ENCODE measurements at places on chromosomes 11 and 22.

- DNase-seq, result no peak
These were observed 5.7 kb downstream of the TMEM25 start for GRCh38 chr11:118536726-118537125.

GRCh38 chr22:38427465-38427864 lies 27.5 kb downstream of the KCNJ4 start:
- DNase-seq, result no peak

GRCh38 chr22:38900677-38901076 lies 28.7 kb upstream of the CBX6 start:
- no peak for DNase-seq

DNA sequence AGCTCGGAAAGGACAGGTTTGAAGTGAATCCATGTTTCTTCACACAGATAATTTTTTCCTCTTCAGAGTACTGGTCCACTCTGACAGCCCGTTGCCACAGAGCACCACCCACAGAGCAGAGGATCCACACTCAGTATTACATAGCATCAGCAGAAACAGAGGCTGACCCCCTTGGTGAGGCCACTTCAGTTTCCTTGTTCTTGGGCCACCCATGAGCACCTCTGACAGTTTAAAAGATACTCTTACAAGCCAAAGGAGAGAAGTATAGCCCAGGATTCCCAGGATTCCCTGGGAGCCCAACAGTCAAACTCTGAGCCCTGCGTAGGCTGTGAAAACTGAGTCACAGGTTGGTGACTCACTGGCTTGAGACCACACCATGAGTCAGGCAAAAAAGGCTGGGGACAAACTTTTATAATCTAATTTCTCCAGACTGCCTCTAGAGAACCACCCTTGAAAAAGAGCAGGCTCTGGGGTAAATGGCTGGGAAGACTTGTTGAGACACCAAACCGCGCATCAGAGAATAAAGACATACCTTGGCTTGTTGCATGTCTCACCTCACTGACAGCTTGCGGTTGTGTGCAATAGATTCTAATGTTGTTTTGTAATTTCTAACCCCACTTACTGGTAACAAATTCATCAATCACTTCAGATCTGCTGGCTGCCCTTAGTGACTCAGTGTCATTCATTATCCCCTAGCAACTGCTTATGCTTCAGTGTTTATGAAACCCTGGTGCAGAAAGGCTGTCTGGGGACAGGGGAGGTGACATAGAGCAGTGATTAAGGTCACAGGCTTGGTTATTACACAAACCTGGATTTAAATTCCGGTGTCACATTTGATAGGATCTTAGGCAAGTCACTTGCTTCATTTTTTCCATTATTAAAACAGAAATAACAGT lies 56.9 kb upstream of the PRSS23 start:
- DNase-seq, result no peak

- DNase-seq, result no peak
These were observed 98.5 kb upstream of the ANO1 start for GRCh38 chr11:69979632-69980031.

DNA sequence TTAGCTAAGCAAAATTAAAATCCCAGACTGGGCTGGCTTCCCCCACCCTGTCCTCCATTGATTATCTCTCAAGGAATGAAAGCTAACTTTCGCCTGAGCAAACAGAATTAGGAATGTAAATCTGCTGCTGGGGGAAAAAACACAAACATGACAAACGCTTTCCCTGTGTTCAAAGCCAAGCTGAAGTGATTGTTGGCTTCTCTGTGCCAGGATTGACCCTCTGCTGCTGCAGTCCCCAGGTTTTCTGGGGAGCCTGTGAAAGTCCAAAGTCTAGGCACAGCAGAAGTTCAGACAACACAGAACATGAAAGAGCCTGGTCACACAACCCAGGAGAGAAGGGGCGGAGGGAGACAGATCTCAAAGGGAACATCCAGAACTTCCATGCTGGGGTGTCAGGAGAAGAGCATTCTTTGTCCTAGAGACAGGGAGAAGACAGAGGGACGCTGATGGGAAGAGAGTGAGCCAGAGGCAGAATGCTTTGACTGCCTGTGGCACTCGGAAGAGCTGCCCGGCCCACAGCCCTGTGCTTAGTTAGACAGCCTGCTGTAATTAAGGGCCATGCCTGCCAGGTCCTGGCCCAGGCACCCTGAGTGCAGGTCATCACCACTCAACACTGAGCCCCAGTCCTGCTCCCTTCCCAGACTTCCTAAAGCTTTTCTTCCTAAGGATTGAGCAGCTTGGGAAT lies 6.9 kb downstream of the PATZ1 start:
- DNase-seq, result no peak

- DNase-seq, result no peak
These were observed 5.5 kb downstream of the FGF19 start for GRCh38 chr11:69698362-69698761.

DNA sequence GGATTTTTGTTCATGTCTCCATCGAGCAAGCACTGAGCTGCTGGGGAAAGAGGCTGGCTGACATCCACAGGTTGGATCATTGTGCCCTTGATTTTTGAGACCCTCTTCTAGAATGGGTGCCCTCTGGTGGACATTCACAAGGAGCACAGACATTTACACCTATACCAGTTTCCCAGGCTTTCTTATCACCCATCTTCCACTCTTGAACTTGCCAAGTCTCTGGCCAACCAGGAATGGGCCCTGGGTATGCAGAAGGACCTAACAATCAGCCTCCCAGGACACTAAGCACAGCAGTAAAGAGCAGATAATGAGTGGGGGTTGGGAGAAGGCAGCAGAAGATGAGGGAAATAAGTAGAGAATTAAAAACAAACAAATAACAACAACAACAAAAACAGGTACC lies 5.7 kb upstream of the INTS4 start:
- peak; percentile 79 for DNase-seq

DNA sequence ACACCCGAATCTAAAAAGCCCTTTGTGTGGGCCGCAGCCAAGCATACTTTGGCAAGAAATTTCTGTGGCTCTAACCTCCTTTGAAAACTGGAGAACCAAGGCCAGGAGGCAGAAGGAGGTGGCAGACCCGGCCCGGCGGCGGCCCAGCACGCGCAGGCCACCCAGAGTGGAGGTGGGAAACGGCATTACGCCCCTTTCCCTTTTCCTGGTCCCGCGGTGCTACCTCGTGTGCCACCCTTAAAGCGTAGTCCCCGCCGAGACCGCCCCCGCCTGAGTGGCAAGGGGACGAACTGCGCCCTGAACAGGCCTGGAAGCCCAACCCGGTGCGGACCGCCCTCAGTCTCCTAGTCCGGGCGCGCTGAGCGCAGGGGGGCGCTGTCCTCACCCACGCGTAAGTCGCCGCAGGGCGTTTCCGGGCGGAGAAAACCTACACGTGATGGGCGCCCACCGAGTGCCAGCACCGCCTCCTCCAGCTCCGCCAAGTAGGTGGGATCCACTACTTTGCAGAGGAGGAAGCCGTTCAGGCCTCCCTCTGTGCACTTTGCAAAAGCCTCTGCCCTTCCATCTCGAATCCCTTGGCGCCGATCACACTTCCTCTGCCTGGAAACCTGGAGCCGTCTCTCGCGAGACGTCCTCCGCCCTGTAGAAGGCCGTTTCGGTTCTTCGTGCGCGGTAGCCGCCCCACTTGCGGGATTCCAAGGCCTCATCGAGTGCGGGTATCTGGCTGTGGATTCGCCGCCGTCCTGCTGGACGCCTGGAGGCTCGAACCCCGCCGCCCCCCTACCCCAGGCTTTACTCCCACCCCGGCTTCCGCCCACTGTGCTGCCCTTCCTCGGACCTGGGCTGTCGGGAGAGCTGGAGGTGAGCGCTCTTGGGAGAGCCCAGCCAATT lies at the start of gene ACCS:
ACCS (plus strand) TSS at position 430 of the 891 bp plus-strand sequence. CDS start 1,358 bp downstream, outside the sequence.
- DNase-seq, result peak; percentile 87

- peak; percentile 61 for DNase-seq
These were observed 76.0 kb downstream of the CWC15 start for GRCh38 chr11:94897330-94897768.

DNA sequence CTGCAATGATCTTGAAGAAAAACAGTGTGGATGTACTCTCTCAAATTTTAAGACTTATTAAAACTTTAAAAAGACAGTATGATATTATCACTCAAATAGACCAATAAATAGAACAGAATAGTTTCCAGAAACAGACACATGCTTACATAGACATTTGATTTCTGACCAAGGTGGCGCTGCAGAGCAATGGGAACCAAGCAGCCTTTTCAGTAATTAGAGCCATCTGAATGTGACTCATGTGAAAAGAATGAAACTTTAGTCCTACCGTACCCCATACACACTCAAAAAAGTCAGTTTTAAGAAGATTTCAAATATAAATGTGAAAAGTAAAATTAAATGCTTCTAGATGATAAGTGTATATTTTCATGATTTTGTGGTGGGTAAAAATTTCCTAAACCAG lies 74.2 kb upstream of the MS4A8 start:
- no peak for DNase-seq

DNA sequence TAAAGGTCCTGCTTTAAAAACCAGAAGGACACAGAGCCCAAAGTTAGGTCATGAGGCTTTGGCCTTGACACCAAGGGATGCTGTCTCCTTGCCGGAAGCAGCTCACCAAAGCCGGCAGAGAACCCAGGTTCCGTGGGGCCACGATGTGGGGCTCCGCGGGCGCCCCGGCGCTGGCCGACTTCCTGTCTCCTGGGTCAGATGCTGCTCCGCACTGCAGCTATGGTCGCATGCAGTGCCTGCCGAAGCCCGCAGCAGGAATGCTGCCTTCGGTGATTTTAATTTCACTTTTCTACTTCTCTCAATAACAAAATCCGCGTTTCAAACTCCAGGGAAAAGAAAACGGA lies 454 bp upstream of the OTUB1 start:
- DNase-seq, result no peak

All from pons (tissue), 1 donor.